CD4-positive, alpha-beta T cell treated with Interleukin-17A for 1 hour (primary cell): ENCODE measurements at places on chromosomes 12 and 14.

GRCh38 chr14:64717870-64718269 is 13.6 kb downstream of the PLEKHG3 start:
- DNase-seq: no peak

GRCh38 chr14:71621276-71621675 is 311.0 kb upstream of the RGS6 start:
- no peak for DNase-seq

DNA sequence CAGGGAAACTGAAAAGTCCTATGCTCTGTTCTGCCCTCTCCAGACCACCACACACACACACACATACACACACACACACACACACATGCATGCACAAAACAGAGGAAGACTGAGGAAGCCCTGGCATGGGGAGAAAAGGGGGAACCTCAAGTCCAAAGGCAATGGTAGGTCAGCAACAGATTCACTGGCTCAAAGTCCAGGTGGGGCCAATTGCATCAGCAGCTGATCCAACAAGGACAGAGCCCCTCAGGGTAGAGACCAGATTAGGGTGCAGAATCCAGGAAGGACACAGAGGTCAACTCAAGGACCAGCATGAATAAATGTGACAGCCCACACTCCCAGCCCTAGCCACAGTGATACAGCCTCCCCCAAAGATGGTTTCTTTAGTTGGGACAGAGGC is 425.0 kb upstream of the SOX5 start:
- DNase-seq: no peak

DNA sequence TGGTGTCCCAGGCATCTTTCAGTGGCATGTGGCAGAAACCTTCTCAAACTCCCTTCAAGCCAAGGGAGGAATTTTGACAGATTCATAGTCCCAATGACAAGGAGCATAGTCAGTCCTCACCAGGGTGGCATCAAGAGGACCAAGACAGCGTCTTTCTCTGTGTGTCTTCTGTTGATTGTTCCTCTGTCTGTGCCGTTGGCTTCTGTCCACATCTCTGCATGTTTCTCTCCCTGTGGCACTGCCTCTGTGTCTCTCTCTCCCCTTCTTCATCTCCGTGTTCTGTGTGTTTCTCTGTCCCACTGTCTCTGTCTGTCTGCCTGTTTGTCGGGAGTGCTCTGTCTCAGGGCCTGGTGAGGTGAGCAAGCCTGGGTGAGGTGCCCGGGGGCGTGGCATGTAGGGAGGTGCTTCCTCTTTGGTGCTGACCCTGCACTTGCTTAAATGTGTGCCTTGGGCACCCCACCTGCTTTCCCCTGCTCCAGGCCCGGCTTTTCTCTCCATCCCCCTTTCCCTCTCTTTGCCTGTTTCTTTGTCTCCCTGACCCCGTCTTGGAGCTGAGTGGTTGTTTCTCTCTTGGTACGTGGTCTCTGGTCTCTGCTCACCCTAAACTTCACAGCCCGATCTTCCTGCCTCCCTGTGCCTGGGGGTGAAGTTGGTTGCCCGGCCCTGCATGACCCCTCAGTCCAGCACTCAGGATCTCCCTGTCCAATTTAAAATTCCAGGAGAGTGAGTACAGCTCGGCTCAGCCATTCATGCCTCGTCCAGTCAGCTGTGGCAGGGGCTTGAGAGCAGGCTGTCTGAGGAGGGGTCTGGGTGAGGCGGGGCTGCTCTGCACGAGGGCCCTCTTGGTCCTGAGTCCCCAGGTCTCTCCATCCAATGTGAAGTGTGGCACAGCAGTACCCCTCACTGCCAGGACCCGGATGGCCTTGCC is 28.5 kb downstream of the JDP2 start:
- DNase-seq: no peak

DNA sequence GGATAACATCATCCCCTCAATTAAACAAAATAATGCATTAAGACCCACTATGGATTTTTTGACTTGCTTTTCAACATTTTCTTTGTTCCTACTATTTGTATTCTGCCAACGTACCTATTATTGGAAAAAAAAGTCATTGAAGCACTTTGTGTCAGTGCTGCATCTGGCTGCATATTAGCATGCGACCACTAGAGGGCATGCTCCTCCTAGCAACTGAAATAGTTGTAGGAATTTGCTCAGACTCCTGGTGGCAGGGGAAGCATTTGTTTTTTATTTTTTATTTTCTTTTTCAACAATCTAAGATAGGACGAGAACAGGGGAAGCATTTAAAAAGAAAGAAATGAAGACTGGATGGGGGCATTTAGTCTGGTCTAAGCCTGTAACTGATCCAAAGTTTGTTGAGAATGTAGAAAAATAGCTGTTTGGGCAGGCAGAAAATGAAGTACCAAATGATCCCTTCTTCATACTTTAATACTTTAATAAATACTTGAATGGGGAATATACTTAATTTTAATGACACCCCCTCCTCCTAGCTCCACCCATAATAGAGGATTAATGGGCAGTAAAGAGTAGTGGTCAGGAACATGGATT is 14.5 kb upstream of the CLEC4A start:
- DNase-seq: peak; percentile 82

DNA sequence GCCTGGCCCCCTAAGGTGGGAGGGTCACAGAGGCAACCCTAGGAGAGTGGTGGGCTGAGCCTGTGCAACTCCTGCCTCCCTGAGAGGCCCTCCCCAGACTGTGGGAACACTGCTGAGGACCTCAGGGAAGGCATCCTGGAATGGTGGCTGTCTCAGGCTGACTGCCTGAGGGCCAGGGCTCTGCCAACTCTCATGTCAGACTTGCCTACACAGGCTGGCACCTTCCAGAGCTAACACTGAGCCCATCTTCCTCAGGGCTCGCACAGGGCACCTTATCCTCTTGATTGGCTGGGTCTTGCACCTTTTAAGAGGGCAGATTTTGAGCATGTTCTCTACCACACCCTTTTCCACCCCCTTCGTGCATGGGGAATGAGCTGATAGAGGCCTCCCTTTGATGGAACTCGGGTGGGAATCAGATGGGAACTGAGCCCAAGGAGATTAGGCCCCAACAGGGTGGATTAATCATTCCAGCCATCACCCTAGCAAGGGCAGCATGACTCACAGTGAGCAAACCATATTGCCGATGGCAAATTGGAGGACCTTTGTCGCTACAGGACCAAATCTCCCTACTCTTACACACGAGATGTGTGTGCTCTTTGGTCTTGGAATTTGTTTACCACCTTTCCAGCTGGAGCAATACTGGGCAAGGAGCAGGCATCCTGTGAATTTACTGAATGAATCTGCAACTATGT is 702.8 kb downstream of the VRK1 start:
- no peak for DNase-seq

DNA sequence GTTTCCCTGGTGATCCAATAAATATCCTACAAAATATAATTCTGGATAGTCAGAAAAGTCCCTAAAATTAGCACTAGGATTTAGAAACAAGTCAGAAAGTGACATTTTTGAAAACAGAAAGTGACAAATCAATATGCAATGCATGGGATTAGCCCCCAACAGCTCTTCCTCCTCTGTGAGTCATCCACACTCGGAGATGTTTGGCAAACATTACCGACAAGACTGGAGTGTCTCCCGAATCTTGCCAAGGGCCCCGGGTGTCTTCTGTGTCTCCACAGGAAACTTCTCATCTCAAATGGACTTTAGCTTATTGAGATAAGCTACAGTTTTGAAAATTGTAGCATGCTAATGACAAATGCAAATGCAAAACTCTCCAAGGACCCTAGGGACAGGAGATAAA is 398.9 kb upstream of the CCDC196 start:
- no peak for DNase-seq

DNA sequence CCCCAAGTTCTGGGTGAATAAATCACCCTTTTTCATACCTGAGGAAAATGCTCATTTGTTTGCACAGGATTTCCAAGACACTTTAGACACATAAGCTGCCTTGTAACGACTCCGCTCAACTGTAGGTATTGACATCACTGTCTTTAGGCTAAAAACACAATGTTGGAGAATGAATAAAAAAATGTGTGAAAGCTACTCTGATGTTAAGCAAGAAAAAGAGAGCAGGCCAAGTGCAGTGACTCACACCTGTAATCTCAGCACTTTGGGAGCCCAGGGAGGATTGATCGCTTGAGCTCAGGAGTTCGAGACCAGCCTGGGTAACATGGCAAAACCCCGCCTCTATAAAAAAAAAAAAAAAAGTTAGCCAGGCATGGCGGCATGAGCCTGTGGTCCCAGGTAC is 11.1 kb upstream of the CIPC start:
- no peak for DNase-seq

DNA sequence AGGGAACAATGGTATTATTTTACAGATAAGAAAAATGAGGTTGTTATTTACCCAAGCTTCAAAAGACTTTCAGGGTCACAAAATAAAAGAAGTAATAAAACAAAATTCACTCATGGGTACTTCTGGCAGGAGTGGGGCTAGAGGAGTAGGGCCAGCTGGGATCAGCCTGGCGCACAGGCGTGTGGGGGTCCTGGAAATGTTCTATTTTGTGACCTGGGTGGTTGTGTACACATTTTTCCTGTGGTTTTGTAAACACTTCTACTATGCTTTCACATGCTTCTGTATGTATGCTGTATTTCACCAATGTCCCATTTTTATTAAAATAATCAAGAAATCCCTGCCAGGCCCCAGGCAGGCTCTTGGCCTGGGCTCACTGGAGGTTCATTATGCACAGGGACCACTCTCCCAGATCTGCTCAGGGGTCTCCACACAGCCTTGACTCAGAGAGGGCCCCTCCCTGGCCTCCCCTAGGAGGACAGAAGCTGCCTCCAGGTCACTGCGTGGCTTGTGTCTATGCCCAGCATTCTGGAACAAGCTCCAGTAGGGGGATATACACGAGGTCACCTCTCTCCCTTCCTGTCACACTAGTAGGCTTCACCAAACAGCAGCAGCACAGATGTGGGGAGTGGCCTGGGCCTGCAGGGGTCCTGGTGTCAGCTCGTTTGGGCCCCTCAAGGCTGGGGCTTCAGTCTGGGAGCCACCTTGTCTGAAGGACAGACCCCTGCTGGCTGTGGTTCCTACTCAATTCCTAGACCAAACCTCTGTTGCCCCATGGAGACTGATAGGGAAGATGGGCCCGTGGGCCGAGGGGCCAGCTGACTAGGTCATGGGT is 37.8 kb downstream of the ANAPC7 start:
- DNase-seq: no peak

DNA sequence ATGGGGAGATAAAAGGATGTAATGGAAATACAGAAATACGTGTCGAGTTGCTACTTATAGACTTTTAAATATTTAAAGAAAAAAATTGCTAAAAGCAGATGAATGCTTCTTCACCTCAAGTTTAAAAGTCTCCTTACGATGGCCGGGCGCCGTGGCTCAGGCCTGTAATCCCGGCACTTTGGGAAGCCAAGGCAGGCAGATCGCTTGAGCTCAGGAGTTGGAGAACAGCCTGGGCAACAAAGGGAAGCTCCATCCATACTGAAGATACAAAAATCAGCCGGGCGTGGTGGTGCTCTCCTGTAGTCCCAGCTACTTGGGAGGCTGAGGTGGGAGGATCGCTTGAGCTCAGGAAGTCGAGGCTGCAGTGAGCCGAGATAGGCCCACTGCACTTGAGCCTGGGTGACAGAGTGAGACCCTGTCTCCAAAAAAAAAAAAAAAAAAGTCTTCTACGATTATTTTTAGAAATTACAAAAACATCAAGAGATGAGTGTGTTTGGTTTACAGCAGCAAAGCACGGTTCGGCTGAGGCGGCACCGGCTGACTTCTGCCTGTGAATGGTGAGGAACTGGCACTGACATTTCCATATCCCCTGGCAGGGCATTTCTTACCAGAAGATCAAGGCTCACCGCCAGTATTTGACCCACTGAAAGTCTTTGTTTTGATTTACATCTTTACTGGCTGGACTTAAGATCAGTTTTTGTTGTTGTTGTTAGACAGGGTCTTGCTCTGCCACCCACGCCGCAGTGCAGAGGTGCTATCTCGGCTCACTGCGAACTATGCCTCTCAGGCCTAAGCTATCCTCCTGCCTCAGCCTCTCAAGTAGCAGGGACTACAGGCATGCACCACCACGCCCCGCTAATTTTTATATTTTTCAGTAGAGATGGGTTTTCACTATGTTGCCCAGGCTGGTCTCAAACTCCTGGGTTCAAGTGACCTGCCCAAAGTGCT is 3.9 kb upstream of the MTA1 start:
- DNase-seq: no peak

DNA sequence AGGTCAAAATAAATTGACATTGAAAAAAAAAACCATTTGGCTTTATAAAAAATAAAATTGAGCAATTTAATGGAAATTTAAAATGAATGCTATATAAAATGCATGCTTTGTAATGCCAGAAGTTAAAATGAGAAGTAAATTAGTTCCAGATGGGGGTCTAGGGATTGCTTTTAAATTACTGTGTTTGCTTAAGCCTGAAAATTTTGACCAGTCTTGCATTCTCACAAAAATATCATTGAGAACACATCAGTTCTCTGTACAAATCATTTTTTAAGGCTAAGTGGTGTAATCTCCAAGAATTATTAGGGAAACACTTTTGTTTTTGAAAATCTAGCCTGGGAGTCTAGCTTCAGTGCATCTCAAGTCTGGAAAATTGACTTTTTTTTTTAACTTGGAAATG is 90.7 kb downstream of the RERG start:
- DNase-seq: no peak

GRCh38 chr12:15701206-15701605 is 88.0 kb downstream of the EPS8 start:
- DNase-seq: no peak

GRCh38 chr12:105897311-105897725 is 241.4 kb downstream of the NUAK1 start:
- no peak for DNase-seq

DNA sequence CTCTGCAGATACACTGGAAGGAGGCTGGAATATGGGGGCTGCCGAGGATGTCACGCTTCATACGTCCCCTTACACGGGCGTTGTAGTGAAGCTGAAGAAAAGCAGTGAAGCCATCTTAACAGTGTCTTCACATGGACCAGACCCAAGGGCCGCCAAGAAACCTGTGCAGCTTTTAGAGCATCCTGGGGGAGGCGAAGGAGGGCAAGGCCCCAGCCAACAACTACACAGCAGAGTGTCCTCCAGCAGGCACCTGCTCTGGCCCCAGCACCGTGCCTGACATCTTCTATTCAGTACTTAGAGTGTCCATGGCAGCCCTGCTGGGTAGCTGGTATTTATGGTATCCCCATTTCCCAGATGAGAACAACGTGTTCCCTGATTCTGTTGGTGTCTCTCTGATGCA is 48.9 kb upstream of the RIN3 start:
- DNase-seq: no peak

DNA sequence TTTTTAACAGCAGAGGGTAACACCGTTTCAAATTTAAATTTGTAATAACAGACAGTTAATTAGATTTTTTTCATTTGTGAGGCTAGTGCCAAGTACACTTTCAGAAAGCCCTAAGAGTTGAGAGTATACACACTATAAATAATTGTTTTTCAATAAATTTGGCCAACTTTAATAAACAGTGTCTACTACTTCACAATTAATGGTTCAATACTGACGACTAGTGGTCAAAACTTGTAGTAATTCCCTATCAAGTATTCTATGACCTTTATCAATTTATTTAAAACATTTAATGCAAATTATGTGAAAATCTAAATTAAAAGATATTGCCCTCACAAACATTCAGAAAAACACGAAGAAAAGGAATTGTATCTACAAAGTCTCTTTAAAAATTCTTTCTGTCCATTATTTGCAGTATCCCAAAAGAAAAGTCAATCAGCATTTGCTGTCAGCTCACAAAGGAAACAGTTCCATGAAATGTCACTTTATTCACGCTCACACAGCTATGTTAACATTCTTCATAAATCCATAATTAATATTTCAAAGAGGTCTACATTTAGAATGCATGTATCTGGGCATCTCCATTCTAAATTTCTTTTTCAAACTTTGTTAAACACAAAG is 91.2 kb downstream of the CEP128 start:
- DNase-seq: peak; percentile 43

GRCh38 chr12:21580748-21581516 is 23.7 kb downstream of the GYS2 start:
- no peak for DNase-seq

- DNase-seq: no peak
These were observed 16.8 kb downstream of the C12orf43 start for GRCh38 chr12:120999191-121000120.
